ENCODE measurements at places on chromosomes 7 and 10.

DNA sequence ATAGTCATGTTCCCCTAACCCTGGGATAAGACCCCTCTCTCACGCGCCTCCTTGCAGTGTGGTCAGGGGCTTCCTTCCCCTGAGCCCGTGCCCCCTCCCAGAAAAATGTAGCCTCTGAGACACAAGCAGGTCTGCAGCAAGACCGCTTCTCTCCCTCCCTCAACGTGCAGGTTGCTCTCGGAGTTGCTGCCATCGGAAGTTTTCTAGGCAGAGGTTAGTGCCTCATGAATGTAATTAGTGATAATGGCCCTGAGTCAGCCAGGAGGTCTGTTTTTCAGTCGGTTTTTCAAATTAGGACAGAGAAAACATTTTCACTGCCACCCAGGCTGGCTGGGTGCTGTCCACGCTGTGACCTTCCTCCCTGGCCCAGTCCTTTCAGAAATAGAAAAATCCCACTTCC lies 43.2 kb upstream of the PRLHR start:
- no peak for DNase-seq

GRCh38 chr7:7698930-7699329 lies 19.5 kb downstream of the RPA3 start:
- DNase-seq = no peak

GRCh38 chr10:88555190-88555908 lies 27.8 kb downstream of the RNLS start:
- DNase-seq = no peak

DNA sequence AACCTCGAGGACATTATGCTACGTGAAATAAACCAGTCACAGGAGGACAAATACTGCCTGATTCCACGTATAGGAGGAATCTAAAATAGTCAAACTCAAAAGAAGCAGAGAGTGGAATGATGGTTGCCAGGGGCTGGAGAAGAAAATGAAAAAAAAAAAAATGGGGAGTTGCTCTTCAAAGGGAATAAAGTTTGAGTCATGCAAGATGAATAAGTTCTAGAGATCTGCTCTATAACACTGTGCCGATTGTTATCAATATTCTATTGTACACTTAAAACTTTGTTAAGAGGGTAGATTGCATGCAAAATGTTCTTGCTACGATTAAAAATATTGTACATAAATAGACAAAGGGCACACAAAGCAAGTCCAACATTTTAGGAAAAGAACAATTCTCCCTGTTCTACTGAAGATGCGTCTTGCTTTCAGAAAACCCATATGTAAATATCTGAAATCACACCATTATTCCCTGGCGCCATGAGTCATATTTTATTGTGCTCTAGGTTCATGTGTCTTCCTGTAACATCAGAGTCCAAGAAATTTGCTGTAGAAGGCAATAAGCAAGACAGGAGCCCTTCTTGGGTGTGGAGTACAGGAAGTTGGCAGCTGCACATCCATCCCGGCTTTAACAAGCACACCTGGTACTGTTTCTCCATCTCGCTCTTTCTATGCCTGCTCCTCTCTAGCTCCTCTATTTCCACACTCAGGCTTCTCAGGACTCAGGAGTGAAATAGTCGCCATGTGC lies 145.9 kb downstream of the GFRA1 start:
- DNase-seq = no peak

Measured in NAMALWA (cell line).